Body of pancreas (tissue), 4 donors: ENCODE measurements at places on chromosomes 11 and 22. TPM values are rescaled to one million over a fixed set of nuclear protein-coding genes. Genes with fewer than 3 reads are reported as not detected.
A peak's percentile ranks its signal among the peaks of the same experiment; 100 is the strongest.

DNA sequence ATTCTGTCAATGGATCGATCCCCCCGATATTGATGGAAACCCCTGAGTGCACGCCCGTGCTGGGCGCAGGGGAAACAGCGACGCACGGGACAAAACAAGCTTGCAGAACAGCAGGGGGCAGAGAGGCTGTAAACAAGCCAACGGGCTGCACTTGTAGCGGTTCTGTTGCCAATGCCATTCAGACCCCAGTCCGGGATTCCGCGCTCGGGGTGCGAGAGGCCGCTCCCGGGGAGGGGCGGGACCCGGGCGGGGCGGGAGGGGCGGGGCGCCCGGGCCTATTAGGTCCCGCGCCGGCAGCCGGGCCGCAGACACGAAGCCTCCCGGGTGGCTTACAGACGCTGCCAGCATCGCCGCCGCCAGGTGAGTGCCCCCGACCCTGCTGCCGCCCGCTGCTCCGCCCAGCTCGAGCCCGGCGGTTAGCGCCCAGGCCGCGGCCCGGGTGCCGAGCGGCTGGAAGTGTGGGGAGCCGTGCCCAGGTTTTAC, at the start of gene BIK:
Gene BIK, plus strand, starts transcription at position 307 of the 483 bp plus-strand sequence. CDS start 13,273 bp downstream, outside the sequence.
- H3K36me3 ChIP-seq: no peaks in the 10 kb centered on the region
- no peaks in the 10 kb centered on the region for H3K27me3 ChIP-seq
- H3K4me3 ChIP-seq: peak within 1 kb of the TSS; percentile 19
- peaks cover 40% of the 10 kb centered on the region for H3K4me1 ChIP-seq
- no peak within 1 kb of the TSS for H3K27ac ChIP-seq

DNA sequence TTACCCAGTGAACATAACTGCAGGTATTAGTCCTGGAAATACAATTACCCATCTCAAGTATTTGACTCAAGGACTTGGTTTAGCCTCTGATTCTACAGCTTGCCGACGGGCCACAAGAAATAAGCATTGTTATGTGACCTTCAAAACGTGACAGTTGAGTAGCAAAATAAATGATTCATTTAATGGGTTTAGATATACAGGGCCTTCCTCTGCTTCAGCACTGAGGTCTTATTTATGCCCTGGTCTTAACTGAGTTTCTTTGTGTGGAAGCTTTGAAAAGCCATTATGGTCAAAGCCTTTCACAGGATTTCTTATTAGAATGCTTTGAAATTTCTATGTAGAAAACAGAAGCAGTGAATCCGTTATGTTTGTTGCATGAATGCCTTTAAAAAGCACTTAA, 899.2 kb upstream of the API5 start:
- H3K36me3 ChIP-seq: no peaks in the 10 kb centered on the region
- no peak overlapping the region for H3K27ac ChIP-seq
- H3K27me3 ChIP-seq: no peaks in the 10 kb centered on the region
- H3K4me1 ChIP-seq: no peaks in the 10 kb centered on the region
- no peak overlapping the region for H3K4me3 ChIP-seq

- no peaks in the 10 kb centered on the region for H3K36me3 ChIP-seq
- no peaks in the 10 kb centered on the region for H3K4me1 ChIP-seq
- H3K4me3 ChIP-seq: no peak overlapping the region
- DNase-seq: peak; percentile 3
These were observed 207.0 kb downstream of the BRD1 start for GRCh38 chr22:49620666-49621065.

DNA sequence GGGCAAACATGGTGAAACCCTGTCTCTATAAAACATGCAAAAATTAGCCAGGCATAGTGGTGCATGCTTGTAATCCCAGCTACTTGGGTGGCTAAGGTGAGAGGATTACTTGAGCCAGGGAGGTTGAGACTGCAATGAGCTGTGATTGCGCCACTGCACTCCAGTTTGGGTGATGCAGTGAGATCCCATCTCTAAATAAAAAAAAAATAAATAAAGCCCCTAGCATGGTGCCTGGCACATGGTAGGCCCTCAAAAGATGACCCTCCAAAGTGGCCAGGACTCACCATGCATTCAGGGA, 74.6 kb downstream of the PTPRJ start:
- no peak overlapping the region for H3K4me3 ChIP-seq
- H3K27me3 ChIP-seq: no peaks in the 10 kb centered on the region
- peaks cover 35% of the 10 kb centered on the region for H3K4me1 ChIP-seq
- H3K27ac ChIP-seq: peak overlapping the region; percentile 67
- DNase-seq: no peak

DNA sequence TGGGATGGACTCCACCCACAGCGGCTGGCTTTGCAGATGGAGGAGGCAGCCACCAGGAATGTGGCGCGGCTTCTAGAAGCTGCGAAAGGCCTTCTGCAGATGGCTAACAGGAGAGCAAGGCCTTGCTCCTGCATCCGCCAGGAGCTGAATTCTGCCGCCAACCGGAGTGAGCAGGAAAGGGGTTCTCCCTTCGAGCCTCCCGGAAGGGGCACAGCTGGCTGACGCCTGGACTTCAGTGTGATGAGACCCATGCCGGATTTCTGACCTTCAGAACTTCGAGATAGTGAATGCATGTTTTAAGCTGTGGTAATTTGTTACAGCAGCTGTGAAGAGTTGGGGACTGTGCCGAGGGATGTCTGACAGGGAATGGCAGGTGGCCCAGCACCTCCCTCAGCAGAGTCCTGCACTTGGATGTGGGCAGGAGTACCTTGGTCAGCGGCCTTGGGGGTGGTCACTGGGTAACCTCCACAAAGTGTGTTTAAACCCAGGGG, 7.7 kb downstream of the TBC1D22A start:
- H3K4me3 ChIP-seq: no peak overlapping the region
- H3K27me3 ChIP-seq: no peaks in the 10 kb centered on the region
- H3K36me3 ChIP-seq: no peaks in the 10 kb centered on the region
- DNase-seq: no peak

The FAM227A gene
- total RNA-seq: 1.3 TPM

The NPAS4 gene
- not detected for total RNA-seq

The DLG2 gene
- total RNA-seq: 6.0 TPM

The MS4A3 gene
- total RNA-seq: not detected
